ENCODE measurements at places on chromosomes 16 and 17. TPM values are rescaled to one million over a fixed set of nuclear protein-coding genes. Genes with fewer than 3 reads are reported as not detected.
A peak's percentile ranks its signal among the peaks of the same experiment; 100 is the strongest.

DNA sequence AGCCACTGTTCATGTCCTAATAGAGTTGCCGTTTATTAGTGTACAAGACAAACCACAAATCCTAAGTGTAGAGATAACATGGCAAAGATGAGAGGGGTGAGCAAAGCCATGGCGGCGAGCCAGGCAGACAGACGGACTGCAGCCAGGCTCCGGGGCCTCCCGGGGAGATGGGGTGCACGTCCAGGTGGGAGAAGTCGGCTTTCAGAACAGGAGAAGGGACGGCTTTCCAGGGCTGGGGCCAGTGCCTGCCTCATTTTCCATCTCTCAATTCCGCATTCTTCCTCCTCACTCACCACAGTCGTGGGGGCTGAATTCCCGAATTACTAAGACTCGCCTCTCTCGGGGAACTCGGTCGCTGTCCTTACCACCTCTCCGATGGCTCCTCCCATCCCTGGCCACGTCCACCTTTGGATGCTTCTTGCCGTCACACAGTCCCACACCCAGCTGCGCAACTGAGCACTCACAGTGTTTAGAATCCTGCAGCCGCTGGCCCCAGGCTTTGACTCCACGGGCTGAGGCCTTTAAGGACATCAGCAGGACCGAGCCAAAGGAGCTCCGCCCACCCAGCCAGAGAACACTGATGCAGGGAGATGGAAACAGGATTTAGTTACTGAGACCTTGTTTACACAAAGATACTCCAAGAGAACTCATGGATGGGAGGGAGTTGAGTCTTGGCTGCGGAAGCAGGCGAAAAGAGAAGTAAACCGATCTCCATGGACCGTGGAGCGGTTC is 59.7 kb downstream of the RNF112 start:
- peaks cover 4% of the 10 kb centered on the region for H3K36me3 ChIP-seq
- no peaks in the 10 kb centered on the region for H3K4me1 ChIP-seq
- no peak for DNase-seq
- H3K4me3 ChIP-seq = no peak overlapping the region
- H3K27ac ChIP-seq = no peak overlapping the region

Gene ACSM5
- total RNA-seq = not detected

Gene TP53I13
- total RNA-seq = 14.3 TPM

Gene SCNN1B
- total RNA-seq = 0.34 TPM

DNA sequence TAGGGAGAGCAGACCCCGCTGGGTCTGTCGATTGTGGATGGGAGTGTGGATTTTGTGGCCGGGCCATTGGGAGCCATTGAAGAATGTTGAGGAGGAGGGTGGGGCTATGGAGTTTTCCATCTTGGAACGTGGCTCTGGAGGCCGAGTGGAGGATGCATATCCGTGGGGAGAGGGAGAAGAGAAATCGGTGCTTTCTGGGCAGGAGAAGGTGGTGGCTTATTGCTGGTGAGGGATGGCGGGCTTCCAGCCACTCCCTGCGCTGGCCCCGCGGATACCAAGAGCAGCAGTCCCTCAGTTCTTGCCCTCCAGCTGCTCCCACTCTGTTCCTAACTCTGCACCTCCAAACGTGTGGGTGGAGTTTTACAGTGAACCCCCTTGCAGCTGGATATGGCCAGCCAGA is 162.4 kb downstream of the CMIP start:
- H3K27me3 ChIP-seq = peaks cover 16% of the 10 kb centered on the region
- peak overlapping the region; percentile 17 for H3K27ac ChIP-seq
- peaks cover 37% of the 10 kb centered on the region for H3K4me1 ChIP-seq
- no peak overlapping the region for H3K4me3 ChIP-seq
- DNase-seq = no peak

Gene CAMTA2
- 61.4 TPM for total RNA-seq

Gene MBTPS1
- 105 TPM for total RNA-seq

Gene C16orf92
- not detected for total RNA-seq

Data from glutamatergic neuron (in vitro differentiated cells).